ENCODE measurements at places on chromosomes 16 and 17.

DNA sequence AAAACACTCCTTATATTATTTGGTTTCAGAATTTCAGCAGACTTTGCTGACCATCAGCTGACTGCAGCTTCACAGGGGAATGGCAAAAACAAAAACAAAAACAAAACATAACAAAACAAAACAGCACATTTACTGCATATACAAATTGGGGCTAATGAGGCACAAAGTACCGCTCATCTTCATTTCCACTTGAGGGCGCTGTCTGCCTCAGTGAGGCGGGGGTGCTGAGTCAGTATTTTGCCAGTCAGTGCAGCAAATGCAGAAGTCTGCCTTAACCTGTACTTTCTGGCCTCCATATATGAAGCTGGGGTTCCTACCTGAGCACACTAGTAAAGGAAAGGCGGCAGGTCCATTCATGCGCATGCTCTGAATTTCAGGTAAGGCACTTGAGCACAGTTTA is 13.5 kb upstream of the DYNLRB2 start:
- no peak for DNase-seq

DNA sequence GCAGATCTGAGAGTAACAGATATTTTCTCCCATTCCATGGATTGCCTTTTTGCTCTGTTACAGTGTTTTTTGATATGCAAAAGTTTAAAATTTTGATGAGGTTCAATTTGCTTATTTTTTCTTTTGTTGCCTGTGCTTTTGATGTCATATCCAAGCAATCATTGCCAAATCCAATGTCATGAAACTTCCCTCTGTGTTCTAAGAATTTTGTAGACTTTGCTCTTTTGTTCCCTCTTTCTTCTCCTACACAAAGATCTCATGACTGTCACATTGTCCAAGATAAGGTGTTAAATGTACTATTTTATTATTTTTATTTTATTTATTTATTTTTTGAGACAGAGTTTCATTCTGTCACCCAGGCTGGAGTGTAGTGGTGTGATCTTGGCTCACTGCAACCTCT is 18.9 kb upstream of the KCNH6 start:
- DNase-seq = no peak

GRCh38 chr16:23026784-23027362 is 122.4 kb downstream of the USP31 start:
- DNase-seq = no peak

DNA sequence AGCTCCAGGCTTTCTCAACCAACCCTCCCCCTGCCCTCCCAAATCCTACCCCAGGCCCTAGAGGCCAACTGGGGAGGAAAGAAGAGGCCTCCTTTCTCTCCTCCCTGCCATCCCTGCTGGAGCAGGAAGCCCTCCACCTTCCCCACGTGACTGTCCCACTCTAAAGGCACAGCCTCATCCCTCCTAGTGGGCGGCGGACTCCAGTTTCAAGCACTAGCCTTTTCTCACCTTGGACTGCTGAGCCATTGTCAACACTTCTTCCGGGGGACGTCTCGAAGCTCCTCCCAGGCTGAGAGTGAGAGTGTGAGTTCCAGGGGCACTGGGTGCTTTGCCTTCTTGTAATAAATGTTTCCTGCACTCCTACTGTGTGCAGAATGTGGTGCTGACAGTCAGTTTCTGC is 21.4 kb upstream of the IRX6 start:
- DNase-seq = no peak

DNA sequence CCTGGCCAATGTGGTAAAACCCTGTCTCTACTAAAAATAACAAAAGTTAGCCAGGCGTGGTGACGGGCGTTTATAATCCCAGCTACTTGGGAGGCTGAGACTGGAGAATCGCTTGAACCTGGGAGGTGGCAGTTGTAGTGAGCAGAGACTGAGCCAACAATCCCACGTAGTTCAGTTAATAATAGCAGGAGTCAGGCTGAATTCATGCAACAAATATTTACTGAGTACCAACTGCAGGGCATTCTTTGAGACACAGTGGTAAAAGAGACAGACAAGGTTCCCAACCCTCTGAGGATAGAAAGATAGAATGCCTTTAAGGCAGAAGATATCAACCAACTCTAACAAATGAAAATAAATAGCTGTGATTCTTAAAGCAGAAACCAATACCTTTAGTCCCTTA is 39.1 kb downstream of the SPOP start:
- no peak for DNase-seq

GRCh38 chr17:40909755-40910154 is 24.7 kb upstream of the KRT20 start:
- DNase-seq = no peak

- no peak for DNase-seq
Observed at GRCh38 chr16:77585379-77586251, 136.7 kb upstream of the NUDT7 start.

DNA sequence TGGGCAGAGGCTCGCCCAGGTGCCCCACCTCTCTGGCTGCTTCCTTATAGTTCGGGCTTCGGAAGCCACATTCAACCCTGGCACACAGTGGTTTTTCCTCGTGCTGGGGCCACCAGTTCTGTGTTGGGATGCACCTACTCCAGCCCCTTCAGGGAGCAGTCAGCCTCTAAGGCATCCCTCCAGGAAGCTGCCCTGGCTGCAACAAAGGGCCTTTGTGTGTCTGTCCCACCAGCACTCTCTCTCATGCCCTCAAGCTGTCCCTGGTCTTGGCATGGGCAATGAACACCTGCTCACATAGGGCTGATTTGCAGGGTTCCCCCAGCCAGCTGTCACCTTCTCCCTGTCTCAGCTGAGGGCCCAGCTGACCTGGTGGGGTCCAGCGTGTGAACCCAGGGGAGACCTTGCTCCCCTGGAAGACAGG is 754 bp upstream of the NOXO1 start:
- no peak for DNase-seq

GRCh38 chr17:4834681-4835020 is 1.5 kb downstream of the MINK1 start:
- no peak for DNase-seq

GRCh38 chr17:4858882-4859260 is 25.7 kb downstream of the MINK1 start:
- DNase-seq = no peak

DNA sequence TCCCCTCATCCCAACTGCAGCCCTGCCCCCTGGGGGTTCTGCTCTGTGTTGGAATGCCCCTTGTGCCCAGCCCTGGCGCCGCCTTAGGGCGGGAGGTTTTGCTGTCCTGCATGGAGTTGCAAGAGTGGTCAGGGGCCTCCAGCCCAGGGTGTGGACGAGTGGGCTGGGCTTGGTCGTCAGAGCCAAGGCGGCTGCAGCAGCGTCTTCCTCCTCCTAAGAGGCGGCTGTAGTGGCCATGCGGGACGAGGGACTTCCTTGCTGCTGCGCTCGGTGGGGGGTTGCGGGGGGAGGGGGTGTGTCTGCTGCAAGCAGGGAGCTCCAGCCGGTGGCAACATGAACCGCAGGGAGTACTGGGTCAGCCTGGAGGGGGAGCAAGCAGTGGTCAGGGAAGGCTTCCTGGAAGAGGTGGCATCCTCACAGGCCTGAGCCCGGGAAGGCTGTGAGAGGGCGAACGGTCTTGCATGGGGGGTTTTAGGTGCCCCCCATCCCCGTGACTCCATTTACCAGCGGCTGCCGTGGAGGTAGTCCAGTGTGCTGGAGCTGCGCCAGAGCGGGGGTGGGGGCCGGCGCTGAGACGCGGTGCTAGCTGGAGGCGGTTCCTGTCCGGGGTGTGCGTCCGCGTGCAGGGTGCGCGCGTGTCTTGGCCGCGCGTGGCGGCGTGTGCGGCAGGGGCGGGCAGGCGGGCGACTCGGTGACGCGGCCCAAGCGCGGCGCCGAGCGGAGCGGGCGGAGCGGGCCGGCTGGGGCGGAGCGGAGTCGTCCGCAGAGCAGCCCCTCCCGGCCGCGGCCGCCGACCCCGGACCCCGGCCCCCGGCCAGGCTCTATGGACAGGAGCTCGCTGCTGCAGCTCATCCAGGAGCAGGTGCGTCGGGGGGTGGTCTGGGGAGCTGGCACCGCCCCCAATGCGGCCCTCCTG is at the start of gene RHBDL1:
TSS of gene RHBDL1 (plus strand) at position 704 of the 916 bp plus-strand sequence. CDS start at position 824, 120 bp downstream.
- DNase-seq = no peak

- DNase-seq = no peak
Observed at GRCh38 chr16:74607962-74608356, 1.0 kb upstream of the GLG1 start.

DNA sequence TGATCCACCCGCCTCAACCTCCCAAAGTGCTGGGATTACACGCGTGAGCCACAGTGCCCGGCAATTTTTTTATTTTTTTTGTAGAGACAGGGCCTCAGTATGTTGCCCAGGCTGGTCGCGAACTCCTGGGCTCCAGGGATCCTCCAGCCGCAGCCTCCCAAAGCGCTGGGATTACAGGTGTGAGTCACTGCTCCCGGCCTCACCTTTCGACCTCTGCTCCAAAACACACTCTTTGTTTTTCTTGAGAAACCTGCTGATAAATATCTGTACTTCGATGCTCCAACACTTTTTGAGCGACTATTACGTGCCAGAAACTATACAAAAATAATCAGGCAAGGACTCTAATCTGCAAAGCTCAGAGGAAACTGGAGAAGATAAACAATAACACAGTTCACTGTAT is 1.0 kb downstream of the MED1 start:
- no peak for DNase-seq

DNA sequence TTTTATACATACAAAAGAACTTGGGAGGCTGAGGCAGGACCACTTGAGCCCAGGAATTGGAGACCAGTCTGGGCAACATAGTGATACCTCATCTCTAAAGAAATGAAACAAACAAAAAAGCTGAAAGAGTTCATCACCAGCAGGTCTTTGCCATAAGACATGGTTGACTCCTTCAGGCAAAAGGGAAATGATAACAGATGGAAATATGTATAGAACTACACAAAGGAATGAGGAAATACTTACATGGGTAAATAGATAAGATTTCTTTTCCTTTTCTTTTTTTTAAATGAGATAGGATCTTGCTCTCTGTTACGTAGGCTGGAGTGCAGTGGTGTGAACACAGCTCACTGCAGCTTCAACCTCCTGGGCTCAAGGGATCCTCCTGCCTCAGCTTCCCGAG is 165.3 kb downstream of the PARN start:
- DNase-seq = no peak

GRCh38 chr16:70685061-70685937 is 554 bp downstream of the MTSS2 start:
- DNase-seq = no peak

DNA sequence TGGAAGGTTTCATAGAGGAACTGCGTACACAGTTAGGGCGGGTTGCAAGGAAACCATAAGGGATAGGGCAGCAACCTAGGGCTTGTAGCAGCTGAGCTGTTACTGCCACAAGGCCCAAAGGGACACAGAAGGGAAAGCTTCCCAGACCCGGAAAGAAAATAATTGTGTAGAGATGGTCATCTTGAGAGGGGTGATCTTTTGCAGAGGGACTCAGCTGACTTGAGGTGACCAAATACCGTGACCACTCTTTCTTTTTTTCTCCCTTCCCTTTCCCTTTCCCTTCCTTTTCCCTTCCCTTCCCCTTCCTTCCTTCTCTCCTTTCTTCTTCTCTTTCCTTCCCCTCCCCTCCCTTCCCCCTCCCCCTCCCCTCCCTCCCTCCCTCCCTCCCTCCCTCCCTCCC is 8.5 kb upstream of the CREBBP start:
- DNase-seq = no peak

- no peak for DNase-seq
Observed at GRCh38 chr16:66311306-66311705, 55.2 kb upstream of the CDH5 start.

DNA sequence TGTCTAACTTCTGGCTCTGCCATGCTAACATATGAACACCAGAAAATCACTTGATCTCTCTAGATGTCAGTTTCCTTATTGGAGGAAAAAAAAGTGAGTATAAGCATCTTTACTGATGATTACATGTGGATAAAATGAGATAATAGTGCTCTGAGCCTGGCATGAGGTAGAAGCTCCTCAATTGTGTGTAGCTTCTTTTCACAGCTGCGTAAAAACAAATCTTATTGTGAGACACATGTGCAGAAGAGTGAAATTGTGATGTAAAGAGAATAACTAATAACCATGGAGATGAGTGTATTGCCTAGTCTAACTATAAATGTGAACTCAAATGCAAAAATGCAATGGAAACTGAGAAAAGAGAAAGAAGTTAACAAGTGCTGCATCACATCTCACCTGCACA is 44.7 kb downstream of the CDH11 start:
- DNase-seq = no peak

- no peak for DNase-seq
Observed at GRCh38 chr16:1823821-1824220, 2.8 kb downstream of the HAGH start.

DNA sequence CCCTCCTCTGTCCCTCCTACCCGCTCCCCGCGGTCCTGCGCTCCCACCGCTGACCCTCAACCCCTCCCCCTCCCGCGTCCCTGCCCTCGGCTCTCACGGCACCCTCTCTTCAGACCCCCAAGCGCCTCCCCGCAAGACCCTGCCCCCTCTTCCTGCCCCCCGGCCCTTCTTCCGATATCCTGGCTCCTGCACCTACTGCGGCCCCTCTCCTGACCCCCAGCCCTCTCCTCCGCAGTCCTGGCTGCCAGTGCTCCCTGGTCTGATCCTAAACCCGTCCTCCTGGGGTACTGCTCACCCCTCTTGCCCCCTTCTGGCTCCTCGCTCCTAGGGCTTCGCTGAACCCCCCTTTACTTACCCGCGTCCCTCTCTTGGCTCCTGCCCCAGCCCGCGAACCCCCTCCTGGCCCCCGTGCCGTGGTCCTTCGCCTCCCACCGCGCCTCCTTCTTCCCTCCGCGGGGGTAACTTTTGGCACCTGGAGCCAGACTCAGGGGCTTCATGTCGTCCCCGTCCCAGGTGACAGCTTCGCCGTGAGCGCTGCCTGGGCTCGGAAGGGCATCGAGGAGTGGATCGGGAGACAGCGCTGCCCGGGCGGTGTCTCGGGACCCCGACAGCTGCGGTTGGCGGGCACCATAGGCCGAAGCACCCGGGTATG is 839 bp downstream of the NKD1 start:
- no peak for DNase-seq

DNA sequence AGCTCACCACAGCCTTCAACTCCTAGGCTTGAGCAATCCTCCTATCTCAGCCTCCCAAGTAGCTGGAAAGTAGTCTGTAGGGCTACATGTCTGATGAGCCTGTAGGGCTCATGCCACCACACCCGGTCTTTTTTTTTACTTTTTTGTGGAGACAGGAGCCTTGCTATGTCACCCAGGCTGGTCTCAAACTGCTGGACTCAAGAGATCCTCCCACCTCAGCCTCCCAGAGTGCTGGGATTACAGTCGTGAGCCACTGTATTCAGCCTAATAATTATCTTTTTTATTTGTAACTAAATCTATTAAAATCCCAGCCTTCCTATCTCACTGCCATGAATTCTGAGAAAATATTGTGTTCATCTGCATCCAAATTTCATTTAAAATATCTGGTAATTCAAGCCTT is 15.1 kb downstream of the BRIP1 start:
- DNase-seq = no peak

- DNase-seq = no peak
Observed at GRCh38 chr16:88062341-88063210, 111.3 kb downstream of the BANP start.

Data from T-helper 17 cell (primary cell).